ENCODE measurements at places on chromosomes 11 and 22.

- no peak for DNase-seq
These were observed 13.8 kb downstream of the CARS1 start for GRCh38 chr11:3043315-3043871.

- no peak for DNase-seq
These were observed 193 bp upstream of the MALAT1 start for GRCh38 chr11:65498727-65498976.

GRCh38 chr11:8023831-8024555 lies 36.9 kb downstream of the EIF3F start:
- DNase-seq = peak; percentile 70

DNA sequence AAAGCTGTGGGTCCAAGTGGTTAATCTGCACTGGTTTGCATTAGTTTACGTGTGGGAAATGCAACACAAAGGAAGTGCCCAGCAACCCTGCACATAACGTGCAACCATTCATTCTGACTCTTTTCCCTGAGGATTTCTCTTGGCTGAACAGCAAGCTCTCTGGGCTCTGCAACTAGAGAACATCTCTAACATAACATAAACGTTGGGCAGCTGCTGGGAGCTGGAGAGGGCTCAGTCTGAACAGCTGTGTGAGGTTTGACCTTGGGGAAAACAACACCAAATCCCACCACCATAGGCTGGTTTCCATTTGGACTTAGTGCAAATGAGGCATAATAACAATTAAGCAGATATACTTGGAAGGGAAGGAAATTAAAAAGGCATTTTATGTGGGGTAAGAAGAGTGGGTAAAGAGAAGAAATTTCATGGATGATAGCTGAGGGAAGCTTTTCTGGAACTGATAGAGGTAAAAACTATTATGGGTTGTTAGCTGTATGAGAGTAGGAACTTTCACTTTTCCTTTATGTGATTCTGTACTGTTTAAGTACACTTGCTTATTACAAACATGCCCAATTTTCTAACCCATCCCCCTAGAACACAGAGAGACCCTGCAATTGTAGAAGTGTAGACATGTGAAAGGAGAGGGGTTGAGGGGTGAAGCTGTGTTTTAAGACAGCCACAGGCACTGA lies 76.2 kb downstream of the SNX19 start:
- no peak for DNase-seq

GRCh38 chr11:48047616-48048015 lies 67.3 kb downstream of the PTPRJ start:
- no peak for DNase-seq

DNA sequence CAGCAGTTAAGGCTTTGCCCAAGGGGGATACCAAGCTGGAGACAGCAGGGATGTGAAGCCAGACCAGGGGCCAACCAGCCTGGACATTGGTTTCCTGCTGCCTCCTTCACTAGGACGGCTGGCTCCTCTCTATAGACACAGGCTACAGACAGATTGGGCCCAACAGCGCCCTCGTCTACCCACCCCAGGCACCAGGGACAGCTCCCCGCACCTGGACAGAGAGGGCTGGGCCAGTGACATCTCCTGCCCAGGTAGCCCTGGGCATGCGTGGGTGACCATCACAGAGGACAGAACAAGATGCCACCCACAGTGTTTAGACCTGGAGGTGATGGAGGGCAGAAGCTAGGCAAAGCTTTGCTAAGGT lies 1.2 kb downstream of the DKK3 start:
- no peak for DNase-seq

- DNase-seq = no peak
These were observed 249.0 kb upstream of the KIRREL3 start for GRCh38 chr11:127249576-127249975.

DNA sequence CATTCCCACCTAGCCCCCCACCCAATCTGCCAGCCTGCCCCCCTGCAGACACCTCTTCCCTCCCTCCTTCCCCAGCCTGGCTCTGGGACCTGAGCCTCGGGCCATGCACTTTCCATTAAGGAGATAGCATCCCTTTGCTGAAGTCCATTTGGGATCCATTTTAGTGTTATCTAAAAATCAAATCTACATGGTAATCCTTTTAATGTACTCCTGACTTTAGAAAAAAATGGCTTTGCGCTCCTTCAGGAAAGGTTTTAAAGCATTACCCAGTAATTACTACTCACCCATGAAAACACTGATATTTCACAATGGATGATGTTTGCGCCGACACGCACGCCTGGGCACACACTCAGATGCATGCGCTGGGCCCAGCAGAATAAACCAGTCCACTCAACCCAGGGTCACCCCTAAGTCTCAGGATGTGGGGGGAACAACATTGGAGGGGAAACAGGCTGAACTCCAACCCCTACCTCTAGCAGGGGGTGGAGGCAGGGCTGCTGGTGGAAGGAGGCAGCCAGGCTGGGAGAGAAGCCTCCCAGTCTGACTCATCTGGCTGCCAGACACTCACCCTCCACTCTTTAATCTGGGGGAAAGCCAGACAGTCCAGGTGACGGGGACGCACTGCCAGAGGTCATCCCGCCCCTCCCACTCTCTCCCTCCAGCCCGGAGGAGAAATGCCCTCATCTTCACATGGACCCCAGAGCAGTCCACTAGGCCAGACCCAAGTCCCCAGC lies 29.8 kb downstream of the LMO1 start:
- DNase-seq = no peak

- DNase-seq = no peak
These were observed 7.2 kb downstream of the ZC3H7B start for GRCh38 chr22:41308544-41308947.

DNA sequence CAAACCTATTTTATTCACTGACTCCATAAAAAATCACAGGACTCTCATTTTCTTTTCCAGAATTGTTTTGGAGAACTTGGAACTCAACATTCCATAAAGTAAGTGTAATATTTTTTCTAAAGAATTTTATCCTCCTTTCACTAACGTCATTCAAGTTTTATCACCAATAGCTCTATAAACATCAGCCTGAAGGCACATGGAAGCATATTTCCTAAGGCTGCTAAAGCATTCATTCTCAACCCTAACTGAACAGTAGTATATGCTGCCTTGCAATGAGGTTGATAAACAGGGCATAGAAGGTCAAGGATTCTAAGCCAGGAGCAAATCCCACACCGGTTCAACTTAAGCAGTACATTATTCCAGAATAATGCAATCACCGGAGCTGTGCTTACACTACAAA lies 273.9 kb downstream of the RAB38 start:
- DNase-seq = no peak

DNA sequence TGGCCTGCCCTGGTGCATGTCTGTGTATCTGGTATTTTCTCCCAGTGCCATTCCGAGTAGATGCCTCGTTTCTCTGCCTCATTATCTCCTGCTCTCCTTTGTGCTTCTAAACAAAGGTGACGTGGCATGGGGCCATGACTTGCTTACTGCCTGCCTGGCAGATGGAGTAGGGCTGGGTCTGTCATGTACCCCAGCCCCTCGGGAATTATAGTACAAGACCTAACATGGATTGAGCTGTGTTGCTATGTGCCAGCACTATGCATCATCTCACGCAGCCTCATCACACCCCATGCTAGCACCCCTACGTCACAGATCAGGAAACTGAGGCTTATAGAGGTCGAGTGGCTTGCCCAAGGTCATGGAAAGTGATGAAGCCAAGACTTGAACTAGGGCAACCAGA lies 88.1 kb downstream of the GALNT18 start:
- no peak for DNase-seq

- DNase-seq = no peak
These were observed 17.1 kb downstream of the CFAP300 start for GRCh38 chr11:102064316-102064715.

DNA sequence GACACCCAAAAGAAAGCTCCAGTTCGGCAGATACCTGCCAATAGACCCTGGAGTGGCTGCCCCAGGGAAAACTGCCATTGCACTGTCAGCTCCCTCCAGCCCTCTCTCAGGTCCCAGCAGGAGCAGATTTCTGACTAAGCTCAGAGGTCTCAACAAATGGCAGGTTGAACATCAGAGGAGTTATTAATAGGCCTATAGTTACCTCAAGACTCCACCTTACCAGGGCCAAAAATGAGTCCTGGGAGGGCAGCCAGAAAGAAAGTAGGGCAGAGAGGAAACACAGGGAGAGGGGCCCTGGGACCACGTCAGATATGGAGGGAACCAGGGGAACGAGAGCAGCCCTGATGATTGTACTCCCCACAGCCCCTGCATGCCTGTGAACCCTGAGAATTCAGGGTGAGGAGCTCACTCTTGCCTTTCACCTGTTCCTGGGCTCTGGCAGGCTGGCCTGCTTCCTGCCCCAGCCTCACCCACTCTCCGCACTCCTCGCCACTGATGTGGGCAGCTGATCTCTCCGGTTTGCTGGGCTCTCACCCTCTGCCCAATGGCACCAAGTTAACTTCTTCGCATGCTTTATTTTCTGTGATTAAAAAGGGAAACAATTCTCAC lies 4.3 kb upstream of the RGL4 start:
- DNase-seq = no peak

DNA sequence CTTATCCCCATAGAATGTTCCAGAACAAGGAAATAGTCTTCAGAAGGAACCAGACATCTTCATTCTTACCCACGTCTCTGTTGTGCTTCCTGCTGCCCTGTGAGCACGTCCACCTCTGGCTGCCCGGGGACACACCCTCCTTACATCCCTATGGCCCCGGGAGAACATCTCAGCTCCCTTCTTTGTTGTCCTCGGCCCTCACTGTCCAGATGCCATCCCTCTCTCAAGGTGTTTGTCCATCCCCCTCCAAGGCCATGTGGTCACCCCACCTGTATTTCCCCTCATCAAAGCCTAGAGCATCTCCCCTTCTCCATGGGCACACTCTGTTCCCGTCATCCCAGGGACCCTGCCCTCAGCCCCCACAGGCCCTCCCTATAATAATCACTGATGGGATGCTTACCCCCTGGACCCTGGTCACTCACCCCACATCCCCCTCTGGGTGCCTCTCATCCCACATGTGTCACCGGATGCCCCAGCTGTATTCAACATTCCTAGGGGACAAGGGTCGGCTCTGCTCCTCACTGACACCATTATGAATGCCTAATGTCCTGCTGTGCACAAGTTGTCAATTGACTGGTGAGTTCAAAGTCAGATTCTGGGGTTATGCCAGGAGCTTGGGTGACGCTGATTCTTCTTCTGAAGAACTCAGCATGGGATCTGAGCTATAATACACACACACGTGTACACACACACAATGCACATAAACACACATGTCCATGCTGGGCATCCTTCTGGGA lies 28.8 kb downstream of the IGLL5 start:
- DNase-seq = no peak

DNA sequence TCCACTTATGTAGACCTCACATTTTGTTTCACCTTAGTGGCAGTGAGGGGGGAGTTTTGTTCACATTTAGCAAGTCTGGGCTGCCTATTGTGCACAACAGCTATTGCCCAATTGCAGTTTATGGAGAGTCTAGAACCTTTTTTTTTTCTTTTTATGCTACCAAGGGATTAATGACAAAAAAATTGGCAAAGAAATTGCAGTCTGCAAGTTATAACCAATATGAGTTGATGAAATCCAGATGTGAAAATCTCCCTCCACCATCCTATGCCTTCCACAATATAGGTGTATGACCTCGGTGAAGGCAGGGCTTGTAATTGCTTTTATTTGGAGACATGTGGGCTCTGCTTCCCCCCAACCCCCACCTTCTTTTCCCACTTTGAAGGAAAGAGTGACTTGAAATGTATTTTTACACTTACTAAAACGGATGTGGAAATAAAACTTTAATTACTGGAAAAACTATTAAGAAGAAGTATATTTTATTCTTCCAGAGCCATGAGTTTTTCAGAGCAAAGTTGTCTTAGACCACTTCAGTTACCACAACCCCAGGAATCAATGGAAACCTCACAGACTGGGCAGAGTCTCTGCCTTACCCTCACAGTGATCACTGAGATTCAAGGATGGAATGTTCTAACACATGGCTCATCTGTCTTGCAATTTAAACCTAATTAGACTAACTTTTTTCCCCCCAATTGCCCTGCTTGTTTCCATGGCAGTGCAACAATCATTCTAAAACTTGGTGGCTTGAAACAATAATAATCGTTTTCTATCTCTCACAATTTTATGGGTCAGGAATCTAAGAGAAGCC lies 120.8 kb upstream of the SLC5A12 start:
- DNase-seq = no peak

DNA sequence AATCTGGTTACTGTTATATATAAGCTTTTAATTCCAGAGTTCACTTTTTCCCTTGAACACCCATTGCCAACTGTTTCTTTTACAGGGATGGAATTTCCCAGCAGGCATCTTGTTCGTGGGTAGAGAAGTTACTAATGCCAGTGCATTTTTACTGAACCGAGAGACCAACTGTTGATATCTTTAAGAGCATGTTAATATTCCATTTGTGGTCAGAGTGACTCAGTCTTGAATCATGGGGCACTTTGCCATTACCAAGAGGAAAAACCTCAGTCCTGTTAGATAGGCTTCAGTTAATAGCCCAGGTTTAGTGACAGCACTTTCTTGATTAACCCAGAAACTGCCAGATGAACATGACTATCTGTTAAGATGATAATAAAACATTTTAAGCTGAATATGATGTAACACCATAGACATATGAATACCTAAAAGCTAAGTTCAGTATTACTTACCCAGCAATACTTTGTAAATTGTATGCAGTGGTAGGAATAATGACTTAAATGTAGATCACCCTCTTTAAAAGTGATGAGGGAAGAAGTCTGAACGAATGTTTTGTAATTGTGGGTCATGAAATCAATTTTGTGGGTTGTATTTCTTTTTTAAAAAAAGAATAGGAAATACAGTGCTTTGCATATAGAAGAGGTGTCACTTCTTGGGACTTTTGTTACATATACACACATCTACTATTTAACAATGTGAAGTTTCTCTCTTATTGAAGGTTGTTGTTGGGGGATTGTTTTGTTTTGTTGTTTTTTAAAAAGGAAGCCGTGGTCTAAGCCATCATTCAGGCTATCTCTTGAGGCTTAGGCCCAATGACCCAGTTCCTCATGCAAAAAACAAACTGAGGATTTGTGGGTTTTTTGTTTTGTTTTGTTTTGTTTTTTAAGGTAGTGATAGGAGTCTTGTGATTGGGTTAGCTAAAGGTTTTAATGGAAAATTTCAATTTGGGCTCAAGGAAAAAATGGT lies 79.2 kb upstream of the GRIK4 start:
- no peak for DNase-seq

DNA sequence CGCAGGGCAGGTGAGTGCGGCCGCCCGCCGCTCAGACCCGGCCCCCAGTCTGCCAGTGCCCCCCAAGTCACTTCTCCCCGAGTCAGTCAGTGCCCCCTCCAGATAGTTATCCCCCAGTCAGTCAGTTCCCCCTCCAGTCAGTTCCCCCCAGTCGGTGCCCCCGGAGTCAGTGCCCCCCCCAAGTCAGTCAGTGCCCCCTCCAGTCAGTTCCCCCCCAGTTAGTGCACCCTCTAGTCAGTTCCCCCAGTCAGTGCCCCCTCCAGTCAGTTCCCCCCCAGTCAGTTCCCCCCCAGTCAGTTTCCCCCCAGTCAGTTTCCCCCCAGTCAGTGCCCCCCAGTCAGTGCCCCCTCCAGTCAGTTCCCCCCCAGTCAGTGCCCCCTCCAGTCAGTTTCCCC lies 411 bp downstream of the PPP6R2 start:
- no peak for DNase-seq

- no peak for DNase-seq
These were observed 37.7 kb upstream of the LRRC55 start for GRCh38 chr11:57144075-57144474.

DNA sequence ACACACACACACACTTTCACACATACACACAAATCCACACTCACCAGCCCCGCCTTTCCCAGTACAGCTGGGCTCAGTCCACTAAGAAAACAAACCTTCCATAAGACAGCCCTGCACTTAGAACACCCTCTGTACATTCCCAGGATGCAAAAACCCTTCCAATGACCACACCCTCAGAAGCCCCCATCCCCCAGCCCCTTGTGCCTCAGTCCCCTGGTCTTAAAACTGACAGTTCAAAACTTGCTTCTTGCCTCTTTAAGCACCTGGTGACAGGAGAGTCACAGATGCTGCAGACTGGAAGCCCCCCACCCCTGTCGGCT lies 23.0 kb downstream of the APLNR start:
- no peak for DNase-seq
